ENCODE measurements at places on chromosomes 11 and 22. TPM values are rescaled to one million over a fixed set of nuclear protein-coding genes. Genes with fewer than 3 reads are reported as not detected.

The ALX4 gene
- not detected for total RNA-seq

The RCOR2 gene
- not detected for total RNA-seq

The CRYBB2 gene
- not detected for total RNA-seq

The TESMIN gene
- 5.7 TPM for total RNA-seq

The MAJIN gene
- total RNA-seq = 0.91 TPM

The ARFGAP2 gene
- 142 TPM for total RNA-seq

The SCGB1C1 gene
- not detected for total RNA-seq

The DGAT2 gene
- total RNA-seq = 0.17 TPM

The DNAJB13 gene
- total RNA-seq = 0.30 TPM

The SMC1B gene
- not detected for total RNA-seq

The PANX2 gene
- not detected for total RNA-seq

The DEUP1 gene
- not detected for total RNA-seq

The GRK2 gene
- total RNA-seq = 310 TPM

The KBTBD3 gene
- 14.4 TPM for total RNA-seq

The ADM2 gene
- total RNA-seq = 4.4 TPM

The BACE1 gene
- total RNA-seq = 2.7 TPM

The LRRC55 gene
- not detected for total RNA-seq

The SLC1A2 gene
- 0.08 TPM for total RNA-seq

The GVQW3 gene
- total RNA-seq = 10.1 TPM

The SDHAF2 gene
- 54.7 TPM for total RNA-seq

The CYP2D6 gene
- total RNA-seq = 10.7 TPM

The RASL10A gene
- 0.79 TPM for total RNA-seq

The F2 gene
- total RNA-seq = not detected

The ANGPTL5 gene
- total RNA-seq = not detected

The CNIH2 gene
- total RNA-seq = 1.4 TPM

The BATF2 gene
- 0.17 TPM for total RNA-seq

The DLG2 gene
- 2.7 TPM for total RNA-seq

The MTMR3 gene
- 65.3 TPM for total RNA-seq

The MUC5AC gene
- total RNA-seq = not detected

The LYVE1 gene
- total RNA-seq = not detected

The PRR33 gene
- total RNA-seq = not detected

The FAR1 gene
- total RNA-seq = 34.5 TPM

The SLC17A6 gene
- total RNA-seq = not detected

The SYCE3 gene
- not detected for total RNA-seq

The MAPK8IP2 gene
- 0.22 TPM for total RNA-seq

The DKK3 gene
- not detected for total RNA-seq

The PATE1 gene
- not detected for total RNA-seq

The PAX6 gene
- total RNA-seq = not detected

The HBB gene
- 0.61 TPM for total RNA-seq

The GRAMD1B gene
- 26.0 TPM for total RNA-seq

The IGLL5 gene
- total RNA-seq = not detected

The LARGE2 gene
- 5.1 TPM for total RNA-seq

The TEX54 gene
- not detected for total RNA-seq

The NLRP14 gene
- not detected for total RNA-seq

The OOSP2 gene
- total RNA-seq = not detected

Measured in CD4-positive, alpha-beta memory T cell (primary cell).